A549 treated with GW870086 at 1 μM for 4 hours (cell line): ENCODE measurements at places on chromosomes 4 and X. TPM values are rescaled to one million over a fixed set of nuclear protein-coding genes. Genes with fewer than 3 reads are reported as not detected.

Gene CYBB
- 0.02 to 0.03 TPM (median 0.02 TPM) in 3 of 5 replicates, not detected in the others for total RNA-seq

Gene IGSF1
- total RNA-seq = 0.23 to 0.53 TPM (median 0.35 TPM) in 5 replicates

Gene TLR7
- not detected in 5 replicates for total RNA-seq

Gene ARHGAP36
- total RNA-seq = not detected in 5 replicates

Gene SLC9A7
- 7.9 to 13.7 TPM (median 10.4 TPM) in 5 replicates for total RNA-seq

Gene BEX3
- total RNA-seq = 230 to 272 TPM (median 244 TPM) in 5 replicates

Gene F8A2
- not detected in 5 replicates for total RNA-seq

Gene ANKRD37
- total RNA-seq = 2.7 to 3.9 TPM (median 3.1 TPM) in 5 replicates

Gene RAB33A
- 0.15 to 0.30 TPM (median 0.20 TPM) in 5 replicates for total RNA-seq

Gene HS6ST2
- total RNA-seq = 0.03 to 0.15 TPM (median 0.08 TPM) in 5 replicates

Gene SH3TC1
- 16.5 to 20.5 TPM (median 18.9 TPM) in 5 replicates for total RNA-seq

Gene SMIM10
- total RNA-seq = 0.10 to 0.19 TPM (median 0.15 TPM) in 5 replicates

Gene ADGRG2
- total RNA-seq = 8.4 to 11.0 TPM (median 10.6 TPM) in 5 replicates

Gene UGT2B17
- total RNA-seq = not detected in 5 replicates

Gene CSAG3
- not detected in 5 replicates for total RNA-seq

Gene RTL9
- 0.06 to 0.13 TPM (median 0.09 TPM) in 5 replicates for total RNA-seq

Gene MAGEA2B
- total RNA-seq = not detected in 5 replicates

Gene IBSP
- not detected in 5 replicates for total RNA-seq

Gene PFKFB1
- 0.16 TPM in 1 of 5 replicates, not detected in the others for total RNA-seq

Gene PARM1
- total RNA-seq = 0.40 to 0.69 TPM (median 0.63 TPM) in 5 replicates
